ENCODE measurements at places on chromosomes 5 and 9.
A peak's percentile ranks its signal among the peaks of the same experiment; 100 is the strongest.

DNA sequence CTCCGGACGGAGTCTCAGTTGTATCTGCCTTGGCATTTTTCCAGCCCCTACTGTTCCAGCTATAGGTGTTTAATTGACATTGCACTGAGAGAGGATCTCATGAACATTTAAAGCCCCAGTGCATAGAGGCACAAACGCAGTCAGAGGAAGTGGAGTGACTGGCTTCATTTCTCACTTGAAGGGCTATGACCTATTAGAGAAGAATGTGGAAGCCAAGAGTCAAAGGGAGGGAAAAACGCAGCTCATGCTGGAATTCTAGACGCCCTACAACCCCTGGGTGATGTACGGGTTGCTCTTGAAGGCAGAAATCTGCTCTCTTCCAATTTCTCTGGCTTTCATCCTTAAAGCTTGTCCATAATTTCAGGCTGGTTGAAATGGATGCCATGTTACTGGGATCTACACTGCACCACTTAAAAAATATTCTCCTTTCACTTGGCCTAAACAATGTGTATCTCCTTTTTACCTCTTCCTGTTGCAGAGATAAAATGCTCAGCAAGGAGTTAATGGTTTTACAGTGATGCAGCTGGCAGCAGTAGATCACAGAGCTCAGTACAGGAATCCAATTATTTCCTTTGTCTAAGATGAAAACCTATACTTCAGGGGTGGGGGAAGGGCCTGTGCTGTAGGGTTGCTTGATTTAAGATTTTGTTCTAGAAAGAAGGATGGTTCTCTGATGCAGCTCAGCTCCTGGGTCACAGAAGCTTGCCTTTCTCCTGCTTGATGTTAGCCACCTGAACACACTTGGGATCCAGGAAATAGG, 61.8 kb upstream of the MAMDC2 start:
- DNase-seq: peak; percentile 72

DNA sequence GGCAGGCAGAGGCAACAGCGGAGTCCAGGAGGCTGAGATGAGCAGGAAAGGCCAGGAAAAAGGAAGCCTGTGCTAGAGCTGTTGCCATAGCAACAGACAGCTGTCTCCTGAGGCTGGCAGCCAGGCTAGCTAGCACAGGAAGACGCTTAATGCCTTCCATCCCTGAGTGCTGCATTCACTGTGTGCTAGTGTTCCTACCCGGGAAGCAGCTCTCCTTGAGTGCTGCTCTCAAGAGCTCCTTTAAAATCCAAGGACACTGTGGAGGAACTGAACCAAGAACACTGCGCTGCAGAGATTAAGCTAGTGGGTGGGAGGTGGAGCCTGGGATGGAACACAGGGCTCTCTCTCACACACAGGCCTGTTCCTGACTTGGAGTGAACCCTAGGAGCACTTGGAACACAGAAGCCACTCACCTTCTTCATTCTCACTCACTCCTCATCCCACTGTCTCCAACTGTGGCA, 53.5 kb upstream of the IL7R start:
- DNase-seq: peak; percentile 71

- no peak for DNase-seq
These were observed 157.0 kb upstream of the PPP1R2B start for GRCh38 chr5:156693113-156693512.

DNA sequence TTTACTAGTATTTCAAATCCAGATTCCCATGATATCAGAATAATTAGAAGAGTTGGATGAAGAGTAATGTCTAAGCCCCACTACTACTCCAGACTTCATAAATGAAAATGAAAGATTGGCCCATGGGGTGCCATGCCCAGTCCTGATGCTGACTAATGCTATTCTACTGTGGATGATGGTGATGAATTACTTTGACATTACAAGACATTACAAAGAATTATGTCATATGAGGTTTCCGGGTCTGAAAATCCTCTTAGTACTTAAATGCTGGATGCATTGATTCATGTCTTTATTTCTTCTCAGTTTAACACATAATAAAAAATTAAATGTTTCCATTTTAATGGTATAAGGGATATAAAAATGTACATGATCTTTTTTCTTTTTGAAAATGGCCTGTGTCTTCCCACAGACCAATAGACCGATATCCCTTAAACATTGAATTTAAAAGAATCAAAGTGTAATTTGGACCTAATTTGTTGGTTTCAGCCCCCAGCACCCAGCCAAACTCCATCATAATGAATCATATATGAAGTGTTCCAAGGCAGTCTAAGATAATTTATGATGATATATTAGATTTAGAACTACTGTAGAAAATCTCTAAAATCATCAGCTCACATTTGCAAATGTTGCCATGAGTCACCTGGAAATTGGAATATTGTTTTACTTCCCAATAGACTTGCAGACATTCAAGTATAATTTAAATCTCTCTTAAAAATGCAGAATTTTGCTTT, 223.6 kb upstream of the SGCD start:
- no peak for DNase-seq

DNA sequence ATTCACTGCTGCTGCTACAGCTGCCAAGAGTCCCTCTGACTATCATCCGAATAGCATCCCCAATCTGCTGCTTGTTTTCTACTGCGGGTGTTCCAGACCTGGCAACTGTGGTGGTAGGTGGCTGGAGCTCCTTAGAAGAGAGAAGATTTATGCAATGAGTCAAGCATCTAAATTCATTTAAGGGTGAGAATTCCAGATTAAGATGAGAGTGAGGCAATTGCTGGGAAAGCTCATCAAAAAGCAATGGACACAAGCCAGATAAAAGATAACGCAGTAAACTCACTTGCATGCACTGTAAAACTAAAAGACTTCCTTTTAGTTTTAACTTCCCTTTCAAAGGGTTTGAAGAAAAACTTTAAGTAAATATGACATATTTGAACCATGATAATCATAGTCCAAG, 3.9 kb downstream of the PLK2 start:
- DNase-seq: no peak

DNA sequence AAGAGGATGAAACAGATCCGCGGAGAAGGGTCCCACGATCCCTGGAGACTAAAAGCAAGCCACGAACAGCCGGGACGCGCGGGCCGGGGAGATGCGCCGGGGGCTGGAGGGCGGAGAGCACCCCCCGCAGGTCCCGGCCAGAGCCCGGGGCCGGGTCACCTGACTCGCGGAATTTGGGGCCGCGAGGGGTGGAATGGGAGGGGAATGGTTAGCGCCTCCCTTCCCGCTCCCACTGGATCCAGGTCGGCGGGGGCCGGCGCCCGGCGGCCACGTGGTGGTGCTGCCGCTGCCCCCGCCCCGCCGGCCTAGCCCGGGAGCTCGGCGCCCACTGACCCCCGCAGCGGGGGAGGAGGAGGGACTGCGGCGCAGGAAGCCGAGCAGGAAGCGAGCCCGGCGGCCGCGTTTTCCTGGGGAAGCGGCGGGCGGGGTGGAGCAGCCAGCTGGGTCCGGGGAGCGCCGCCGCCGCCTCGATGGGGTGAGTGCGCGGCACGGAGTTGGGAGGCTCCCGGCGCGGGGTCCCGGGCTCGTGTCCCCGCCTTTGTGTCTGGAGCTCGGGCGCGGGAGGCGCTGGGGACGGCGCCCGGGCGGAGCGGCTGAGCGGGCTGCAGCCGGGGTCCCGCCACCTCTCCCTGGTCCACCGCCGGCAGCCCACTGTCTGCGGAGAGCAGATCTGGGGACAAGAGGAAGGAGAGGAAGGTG, at the start of gene RAI14:
Gene RAI14, plus strand, starts transcription at position 328 of the 699 bp plus-strand sequence. CDS start 30,592 bp downstream, outside the sequence.
- DNase-seq: peak; percentile 91
